ENCODE measurements at places on chromosomes 7 and 10.

DNA sequence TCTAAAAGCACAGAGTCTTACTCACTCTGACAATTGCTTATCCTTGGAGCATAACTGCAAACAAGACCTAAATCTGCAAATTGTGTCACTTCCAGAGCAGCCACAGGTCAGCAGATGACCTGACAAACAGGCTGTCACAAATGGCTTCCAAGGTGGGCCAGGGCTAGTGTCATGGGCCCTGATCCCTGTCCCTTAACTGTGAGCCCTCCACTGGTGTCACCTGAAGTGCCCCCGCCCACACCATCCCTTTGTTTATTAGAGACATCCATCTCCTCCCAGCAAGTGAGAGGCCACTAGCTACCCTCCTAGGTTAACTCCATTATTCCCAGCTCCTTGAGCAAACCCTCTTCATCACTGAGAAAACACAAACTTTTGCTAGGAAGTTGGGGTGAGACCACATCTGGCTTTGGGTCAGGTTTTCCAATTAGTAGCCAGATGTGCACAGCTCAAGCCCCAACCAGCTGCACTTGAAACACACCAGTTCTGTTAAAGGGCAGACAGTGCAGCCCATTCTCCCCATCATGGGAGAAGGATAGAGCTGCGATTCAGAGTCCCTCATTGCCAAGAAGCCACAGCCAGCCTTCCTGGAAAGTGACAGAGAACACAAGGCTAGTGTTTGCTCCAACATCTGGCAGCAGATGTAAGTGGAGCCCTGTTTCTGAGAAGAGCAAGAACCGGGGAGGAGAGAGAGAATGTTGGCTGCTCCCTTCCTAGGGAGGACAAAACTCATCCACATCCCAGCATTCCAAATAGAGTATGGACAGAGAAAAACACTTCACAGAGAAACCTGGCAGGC, 75.7 kb upstream of the NANOS1 start:
- DNase-seq, result no peak

DNA sequence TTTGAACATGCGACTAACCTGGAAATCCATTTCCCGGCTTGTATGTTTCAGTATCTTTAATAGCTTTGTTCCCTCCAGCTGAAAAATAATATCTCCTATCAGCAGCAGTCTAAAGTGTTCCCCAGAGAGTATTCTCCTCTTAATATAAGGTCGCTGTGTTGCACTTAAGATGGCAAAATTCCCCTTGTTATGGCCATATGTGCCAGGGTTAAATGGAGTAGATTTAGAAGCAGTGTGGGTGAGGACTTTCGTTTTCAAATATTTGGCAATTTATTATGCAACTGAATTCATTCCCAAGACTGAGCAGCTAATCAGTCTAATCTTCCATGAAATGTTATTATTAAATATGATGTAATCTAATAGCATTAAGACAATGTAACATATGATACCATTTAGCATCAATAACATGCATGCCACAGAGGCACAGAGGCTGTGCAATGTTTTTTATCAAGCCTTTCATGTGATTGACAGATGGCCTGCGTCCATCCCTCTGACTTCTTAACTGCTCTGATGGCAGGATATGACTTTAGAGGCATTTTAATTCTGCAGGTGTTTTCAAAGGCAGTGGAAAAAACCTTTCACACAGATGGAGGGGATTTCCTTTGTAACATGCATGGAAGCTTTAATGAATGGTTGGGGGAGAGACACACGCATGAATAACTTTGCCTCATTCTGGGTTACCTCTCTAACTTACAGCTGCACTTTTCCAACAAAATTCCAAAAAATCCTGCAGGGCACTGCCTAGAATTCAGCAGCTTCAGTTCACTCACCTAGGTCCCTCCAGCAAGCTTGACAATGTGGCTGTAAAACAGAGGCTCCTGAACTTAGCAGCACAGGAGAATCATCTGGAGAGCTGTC, 55.1 kb upstream of the ZPBP start:
- DNase-seq, result no peak

DNA sequence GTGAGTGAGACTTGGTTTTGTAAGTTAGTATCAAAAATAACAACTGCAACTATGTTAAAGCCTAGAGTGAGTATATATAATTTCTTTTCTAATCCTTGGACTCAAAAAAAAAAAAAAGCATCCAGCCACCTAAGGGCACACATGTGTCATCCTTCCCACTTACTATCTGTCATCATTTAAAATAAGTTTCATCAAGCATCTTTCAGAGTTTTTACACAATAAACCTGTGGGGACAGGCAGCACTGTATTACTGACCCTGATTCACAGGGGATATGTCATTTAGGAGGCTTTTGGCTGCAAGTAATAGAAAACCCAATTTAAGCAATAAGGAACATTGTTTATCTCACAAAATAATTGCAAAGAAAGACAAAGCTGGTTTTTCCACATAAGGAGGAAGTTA, 32.3 kb upstream of the OSBPL3 start:
- DNase-seq, result no peak

GRCh38 chr7:155674556-155674955, 30.1 kb downstream of the RBM33 start:
- DNase-seq, result no peak

DNA sequence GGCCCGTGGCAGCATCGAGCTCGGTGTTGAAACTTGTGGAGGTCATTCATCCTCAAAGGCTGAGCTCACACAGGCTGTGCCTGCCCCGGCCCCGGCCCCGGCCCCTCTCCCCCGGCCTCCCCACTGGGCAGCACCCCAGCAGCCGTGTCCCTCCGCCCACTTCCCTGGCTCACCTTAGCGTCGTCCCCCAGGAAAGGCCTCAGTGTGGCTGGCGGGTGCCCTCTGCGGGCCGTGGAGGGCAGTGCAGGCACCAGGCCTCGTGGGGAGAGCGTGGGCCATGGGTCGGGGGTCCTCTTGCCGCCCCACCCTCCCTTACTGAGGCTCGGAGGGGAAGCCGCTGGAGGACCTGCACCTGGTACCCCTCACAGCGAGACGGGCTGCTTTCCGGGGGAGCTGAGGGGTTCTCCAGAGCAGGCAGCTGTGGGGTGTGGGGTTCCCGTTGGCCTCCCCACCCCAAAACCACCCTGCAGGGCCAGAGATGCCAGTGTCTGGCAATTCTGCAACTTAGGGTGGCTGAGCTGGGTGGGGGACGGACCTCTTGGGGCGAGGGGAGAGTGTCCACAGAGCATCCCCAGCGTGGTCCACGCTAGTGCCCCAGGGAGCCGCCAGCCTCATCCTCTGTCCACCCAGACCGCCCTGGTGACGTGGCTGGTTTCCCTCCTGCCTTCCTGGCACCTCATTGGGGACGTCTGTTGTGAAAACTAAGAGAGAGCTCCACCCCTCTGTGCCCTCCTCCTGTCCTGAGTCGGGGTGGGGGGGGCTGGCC, 44.2 kb upstream of the DPYSL4 start:
- no peak for DNase-seq

DNA sequence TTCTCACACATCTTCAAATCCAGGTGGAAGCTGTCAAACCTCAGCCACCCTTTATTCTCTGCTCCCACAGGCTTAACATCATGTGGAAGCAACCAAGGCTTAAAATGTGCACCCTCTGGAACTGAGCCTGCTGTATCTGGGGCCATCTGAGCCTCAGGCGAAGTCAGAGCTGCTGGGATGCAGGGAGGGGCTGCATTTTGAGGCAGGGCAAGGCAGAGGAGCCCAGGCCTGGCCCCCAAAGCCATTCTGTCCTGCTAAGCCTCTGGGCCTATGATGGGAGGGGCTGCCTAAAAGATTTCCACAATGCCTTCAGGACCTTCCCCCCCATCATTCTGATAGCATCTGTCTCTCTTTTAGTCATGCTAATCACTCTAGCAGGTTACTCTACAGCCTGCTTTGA, 51.7 kb upstream of the COBL start:
- DNase-seq, result no peak

- DNase-seq, result no peak
These were observed 14.9 kb downstream of the DLG5 start for GRCh38 chr10:77911535-77912123.

- no peak for DNase-seq
These were observed 115.1 kb upstream of the NPS start for GRCh38 chr10:127434006-127434405.

DNA sequence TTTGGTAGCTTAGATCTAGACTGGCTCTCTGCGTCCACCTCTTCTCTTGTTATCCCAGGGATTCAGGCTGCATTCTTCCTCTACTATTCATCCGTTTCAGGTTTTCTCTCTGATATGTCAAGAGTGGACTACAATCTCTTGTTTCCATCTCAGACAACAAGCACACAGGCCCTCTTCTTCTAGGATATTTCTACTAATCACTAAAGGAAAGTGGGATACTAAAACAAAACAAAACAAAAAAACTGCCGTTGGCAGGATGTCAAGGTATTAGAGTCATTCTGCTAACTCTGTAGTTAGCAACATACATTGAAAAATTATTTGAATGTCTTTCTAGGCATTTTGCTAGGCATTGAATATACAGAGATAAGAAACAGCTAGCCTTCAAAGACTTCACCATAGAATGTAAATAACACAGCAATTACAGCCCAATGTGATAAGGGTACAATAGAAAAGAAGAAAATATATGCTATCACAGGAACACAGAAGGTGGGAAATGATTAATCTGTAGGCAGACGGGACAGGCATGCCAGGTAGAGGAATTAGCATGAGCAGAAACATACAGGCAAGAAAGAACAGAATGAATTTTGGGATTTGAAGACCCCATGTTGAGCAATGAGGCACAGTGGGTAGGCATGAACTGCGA, 210.5 kb downstream of the CSTF2T start:
- no peak for DNase-seq

DNA sequence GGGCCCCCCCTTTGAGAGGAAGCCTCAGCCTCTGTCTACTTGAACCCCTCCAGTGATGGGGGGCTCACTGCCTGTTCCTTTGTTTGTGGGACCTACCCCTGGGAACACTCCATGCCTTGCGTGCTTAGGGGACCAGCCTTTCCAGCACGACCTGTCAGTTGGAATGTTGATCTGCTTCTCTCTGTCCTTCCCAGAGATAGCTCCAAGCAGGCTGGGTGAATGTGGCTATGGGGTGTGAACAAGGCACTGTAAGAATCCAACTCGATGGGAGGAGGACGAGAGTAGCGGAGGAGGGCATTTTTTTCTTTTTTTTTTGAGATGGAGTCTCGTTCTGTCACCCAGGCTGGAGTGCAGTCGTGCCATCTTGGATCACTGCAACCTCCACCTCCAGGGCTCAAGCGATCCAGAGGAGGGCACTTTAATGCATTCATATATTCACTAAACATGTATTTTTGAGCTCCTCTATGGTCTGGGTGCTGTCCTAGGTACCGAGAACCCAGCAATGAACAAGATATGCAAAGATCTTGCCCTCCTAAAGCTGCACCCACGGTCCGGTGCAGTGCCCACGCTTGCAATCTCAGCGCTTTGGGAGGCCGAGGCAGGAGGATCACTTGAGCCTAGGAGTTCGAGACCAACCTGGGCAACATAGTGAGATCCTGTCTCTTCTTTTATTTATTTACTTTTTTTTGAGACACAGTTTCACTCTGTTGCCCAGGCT, 8.5 kb downstream of the CLIP2 start:
- DNase-seq, result no peak

DNA sequence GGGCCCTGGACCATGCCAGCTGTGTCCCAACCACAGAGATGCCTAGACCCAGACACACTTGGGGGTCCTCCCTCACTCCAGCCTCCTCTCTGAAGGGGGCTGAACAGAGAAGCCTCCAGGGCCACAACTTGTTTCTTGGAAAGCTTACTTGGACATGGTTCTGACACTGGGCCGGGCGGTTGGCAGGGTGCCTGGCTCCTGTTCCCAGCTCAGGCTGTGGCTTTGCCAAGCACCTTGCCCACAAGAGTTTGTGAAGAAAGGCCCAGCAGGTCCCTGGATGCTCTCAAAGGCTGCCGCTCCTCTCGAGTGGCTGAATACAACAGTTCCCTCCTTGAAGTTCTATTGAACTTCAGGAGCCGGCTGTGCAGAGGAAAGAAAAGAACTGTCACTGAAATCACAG, 181.6 kb downstream of the PTPN20 start:
- DNase-seq, result no peak

GRCh38 chr7:20784388-20785156, 2.1 kb downstream of the SP8 start:
- DNase-seq, result no peak

DNA sequence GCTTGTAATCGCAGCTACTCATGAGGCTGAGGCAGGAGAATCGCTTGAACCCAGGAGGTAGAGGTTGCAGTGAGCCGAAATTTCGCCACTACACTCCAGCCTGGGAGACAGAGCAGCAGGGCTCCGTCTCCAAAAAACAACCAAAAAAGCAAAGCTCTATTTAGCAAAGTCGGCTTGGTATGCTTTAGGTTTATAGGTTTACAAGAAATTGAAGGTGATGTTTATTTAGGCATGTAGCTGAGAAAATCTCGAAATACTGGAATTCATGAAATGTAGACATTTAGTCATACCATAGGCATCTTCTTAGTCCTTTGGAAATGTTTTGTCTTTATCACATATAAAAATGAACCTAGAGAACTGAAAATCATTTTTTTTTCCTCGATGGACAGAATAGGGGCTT, 453.8 kb upstream of the ANKRD30A start:
- DNase-seq, result no peak

DNA sequence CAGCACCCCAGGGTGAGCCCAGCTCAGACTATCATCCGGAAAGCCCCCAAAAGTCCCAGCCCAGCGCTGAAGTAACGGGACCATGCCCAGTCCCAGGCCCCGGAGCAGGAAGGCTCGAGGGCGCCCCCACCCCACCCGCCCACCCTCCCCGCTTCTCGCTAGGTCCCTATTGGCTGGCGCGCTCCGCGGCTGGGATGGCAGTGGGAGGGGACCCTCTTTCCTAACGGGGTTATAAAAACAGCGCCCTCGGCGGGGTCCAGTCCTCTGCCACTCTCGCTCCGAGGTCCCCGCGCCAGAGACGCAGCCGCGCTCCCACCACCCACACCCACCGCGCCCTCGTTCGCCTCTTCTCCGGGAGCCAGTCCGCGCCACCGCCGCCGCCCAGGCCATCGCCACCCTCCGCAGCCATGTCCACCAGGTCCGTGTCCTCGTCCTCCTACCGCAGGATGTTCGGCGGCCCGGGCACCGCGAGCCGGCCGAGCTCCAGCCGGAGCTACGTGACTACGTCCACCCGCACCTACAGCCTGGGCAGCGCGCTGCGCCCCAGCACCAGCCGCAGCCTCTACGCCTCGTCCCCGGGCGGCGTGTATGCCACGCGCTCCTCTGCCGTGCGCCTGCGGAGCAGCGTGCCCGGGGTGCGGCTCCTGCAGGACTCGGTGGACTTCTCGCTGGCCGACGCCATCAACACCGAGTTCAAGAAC, 1.1 kb downstream of the VIM start:
- DNase-seq, result peak; percentile 71

- no peak for DNase-seq
These were observed 70.2 kb downstream of the ABCC2 start for GRCh38 chr10:99852481-99853213.

GRCh38 chr10:98125940-98126631, 8.4 kb upstream of the R3HCC1L start:
- no peak for DNase-seq

DNA sequence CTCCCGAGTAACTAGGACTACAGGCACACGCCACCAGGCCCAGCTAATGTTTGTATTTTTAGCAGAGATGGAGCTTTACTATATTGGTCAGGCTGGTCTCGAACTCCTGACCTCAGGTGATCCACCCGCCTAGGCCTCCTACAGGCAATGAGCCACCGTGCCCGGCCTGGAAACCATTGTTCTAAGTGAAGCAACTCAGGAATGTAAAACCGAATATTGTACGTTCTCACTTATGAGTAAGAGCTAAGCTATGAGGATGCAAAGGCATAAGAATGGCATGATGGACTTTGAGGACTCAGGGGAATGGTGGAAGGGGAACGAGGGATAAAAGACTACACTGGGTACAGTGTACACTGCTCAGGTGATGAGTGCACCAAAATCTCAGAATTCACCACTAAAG, 235.1 kb upstream of the AUTS2 start:
- no peak for DNase-seq

Measured in stimulated activated naive CD4-positive, alpha-beta T cell treated with Interleukin-2 at 50 U/mL for 16 hours (primary cell).